Coronary artery (tissue), 2 donors: ENCODE measurements at places on chromosomes 7 and 10.

DNA sequence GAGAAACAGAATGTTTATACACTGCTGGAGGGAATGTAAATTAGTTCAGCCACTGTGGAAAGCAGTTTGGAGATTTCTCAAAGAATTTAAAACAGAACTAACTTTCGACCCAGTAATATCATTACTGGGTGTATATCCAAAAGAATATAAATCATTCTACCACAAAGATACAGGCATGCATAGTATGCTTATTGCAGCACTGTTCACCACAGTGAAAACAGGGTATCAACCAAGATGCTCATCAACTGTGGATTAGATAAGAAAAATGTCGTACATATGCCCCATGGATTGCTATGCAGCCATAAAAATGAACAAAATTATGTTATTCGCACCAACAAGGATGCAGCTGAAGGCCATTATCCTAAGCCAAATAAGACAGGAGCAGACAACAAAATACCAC, 343.1 kb upstream of the KCND2 start:
- DNase-seq, result no peak

GRCh38 chr10:46534828-46535524, 21.5 kb downstream of the GPRIN2 start:
- DNase-seq, result no peak

- no peak for DNase-seq
These were observed 5.2 kb downstream of the GIMAP5 start for GRCh38 chr7:150742286-150742968.

- DNase-seq, result no peak
These were observed 33.7 kb upstream of the ERCC6 start for GRCh38 chr10:49572594-49573114.

- no peak for DNase-seq
These were observed 423.6 kb upstream of the LRGUK start for GRCh38 chr7:133703547-133703946.

- DNase-seq, result no peak
These were observed 650.9 kb downstream of the GATA3 start for GRCh38 chr10:8705415-8705814.

- DNase-seq, result no peak
These were observed 66.1 kb downstream of the RBM33 start for GRCh38 chr7:155710530-155710929.

DNA sequence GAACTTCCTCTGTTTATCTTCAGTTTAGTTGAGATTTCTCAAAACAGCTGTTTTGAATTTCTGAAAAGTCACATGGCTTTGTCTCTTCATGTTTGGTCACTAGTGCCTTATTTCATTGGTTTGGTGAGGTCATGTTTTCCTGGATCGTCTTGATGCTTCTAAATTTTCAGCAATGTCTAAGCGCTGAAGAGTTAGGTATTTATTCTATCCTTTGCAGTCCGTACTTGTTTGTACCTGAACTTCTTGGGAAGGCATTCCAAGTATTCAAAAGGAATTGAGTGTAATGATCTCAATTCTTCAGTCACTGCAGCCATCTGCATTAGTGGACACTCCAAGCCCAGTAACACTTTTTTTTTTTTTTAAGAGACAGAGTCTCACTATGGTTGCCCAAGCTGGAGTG, 67.7 kb downstream of the HERC4 start:
- no peak for DNase-seq

DNA sequence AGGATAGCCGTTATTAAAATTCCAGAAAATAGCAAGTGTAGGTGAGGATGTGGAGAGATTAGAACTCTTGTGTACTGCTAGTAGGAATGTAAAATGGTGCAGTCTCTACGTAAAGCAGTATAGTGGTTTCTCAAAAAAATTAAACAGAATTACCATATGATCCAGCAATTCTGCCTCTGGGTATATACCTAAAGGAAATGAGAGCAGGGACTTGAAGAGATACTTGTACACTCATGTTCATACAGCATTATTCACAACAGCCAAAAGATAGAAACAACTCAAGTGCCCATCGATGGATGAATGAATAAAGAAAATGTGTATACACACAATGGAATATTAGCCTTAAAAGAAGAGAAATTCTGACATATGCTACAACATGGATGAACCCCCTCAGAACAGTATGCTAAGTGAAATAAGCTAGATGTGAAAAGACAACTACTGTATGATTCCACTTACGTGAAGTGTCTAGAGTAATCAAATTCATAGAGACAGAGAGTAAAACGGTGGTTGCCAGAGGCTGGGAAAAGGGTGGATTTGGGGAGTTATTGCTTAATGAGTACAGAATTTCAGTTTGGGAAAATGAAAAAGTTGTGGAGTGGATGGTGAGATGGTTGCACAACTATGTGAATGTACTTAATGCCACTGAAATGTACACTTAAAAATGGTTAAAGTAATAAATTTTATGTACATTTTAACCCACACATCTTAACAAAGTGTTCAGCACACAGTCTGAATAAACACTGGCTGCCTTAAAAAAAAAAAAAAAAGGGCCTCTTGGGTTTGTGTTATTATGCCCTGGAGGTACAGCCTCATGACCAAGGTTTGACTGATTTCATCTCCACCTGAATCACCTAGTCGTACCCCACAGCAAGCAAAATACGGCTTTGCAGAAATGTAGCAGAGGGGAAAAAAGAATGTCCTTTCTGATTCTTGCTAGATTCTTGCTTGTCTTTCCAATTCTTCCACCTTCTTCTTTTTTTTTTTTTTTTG, 26.2 kb downstream of the BUB3 start:
- DNase-seq, result no peak

- DNase-seq, result no peak
These were observed 30.6 kb upstream of the GPNMB start for GRCh38 chr7:23216021-23216420.
